Stimulated activated CD4-positive, alpha-beta T cell treated with anti-CD3 and anti-CD28 coated beads, Interleukin-4, amount 100 ng/mL, for 4 hours (primary cell): ENCODE measurements at places on chromosomes 1 and 21.
A peak's percentile ranks its signal among the peaks of the same experiment; 100 is the strongest.

GRCh38 chr1:81873946-81874345 is 73.2 kb downstream of the ADGRL2 start:
- no peak for DNase-seq

- DNase-seq = no peak
Observed at GRCh38 chr1:236389253-236389652, 4.8 kb upstream of the EDARADD start.

DNA sequence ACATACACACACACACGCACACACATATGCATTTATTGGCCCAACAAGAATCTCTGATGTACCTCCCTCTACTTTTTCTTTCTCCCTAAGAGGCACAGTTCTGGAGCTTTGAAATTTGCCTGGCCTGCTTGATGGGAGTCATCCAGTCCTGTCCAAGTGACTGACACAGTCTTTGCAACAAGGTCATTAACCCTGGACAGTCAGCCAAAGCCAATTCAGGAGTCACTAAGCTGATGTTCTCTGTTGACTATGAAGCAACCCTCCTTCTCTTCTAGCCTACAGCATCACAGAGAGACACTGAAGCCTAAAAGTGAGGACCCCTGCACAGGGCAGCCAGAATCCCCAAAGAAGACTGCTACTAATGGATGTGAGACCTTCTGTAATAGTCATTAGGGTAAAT is 123.1 kb downstream of the HHIPL2 start:
- DNase-seq = no peak

DNA sequence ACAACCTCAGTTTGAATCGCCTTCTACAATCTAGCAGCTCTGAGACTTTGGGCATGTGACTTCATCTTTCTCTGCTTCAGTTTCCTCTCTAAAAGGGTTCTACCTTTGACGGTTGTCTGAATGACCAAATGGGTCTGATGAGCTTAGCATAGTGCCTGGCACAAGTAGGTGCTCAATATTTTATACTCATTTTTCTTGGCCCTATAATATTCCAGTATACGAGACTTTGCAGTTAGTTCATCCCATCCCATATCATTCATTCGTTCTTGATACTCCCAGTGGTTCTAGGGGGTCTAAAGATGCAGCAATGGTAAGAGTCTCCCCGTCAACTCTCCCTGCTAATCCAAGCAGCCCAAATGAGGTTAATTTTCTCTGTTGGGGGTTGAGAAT is 67.6 kb downstream of the ALPL start:
- no peak for DNase-seq

GRCh38 chr1:17488995-17489767 is 49.7 kb upstream of the RCC2 start:
- DNase-seq = no peak

DNA sequence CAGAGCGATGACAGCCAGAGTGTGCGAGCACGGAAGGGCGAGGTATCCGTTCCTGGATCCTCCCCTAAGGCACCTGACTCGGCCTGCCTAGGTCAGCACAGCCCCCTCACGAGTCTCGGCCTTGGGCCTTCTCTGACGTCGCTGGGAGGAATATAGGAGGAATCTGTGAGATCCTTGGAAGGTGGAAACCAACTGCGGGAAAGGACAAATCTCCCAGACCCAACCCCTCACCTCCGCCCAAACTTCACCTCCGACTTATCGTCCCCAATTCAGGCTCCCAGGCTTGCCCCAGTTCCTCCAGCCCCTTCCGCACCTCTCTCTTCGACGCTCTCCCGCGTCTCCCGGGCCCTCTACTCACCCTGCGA is 494 bp downstream of the APH1A start:
- peak; percentile 10 for DNase-seq

DNA sequence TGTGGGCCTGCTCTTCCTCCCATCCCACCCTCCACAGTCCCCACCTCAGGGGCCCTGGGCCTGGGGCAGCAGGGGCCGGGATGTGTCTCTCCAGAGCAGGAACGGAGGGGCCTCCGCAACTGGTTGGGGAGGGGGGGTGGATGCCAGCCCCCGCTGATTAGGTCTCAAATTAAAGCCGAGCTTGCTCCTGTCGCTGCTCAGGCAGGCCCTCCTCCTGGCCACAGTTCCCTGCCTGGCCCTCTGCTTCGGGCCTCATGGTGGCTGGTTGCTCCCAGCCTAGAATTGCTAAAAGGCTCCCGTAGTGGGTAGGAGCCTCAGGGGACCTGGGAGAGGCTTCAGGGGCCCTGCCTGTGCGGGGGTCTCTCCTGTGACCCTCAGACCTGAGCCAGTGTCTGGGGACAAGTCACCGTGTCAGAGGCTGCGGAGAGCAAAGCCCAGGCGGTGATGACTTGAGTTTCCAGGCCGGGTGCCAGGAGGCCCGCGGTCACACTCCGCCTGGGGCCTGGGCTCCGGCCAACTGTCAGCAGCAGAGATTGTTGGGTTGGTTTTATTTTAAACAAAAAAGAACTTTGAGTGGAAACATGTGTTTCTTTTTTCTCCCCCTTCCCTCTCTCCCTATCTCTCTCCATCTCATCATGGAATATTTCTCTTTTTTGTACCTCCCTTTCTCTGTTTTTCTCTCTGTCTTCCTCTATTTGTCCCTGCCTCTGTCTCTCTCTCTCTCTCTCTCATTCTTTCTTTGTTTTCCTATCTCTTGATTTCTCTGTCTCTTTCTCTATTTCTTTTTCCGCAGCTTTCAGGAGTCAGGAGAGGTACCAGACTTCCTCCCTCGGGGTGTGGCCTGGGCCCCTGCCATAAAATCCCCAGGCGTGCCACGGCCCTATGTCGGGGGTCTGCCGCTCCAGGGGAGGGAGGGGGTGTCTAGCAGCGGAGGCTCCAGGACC is 20.0 kb upstream of the EPHA2 start:
- no peak for DNase-seq

DNA sequence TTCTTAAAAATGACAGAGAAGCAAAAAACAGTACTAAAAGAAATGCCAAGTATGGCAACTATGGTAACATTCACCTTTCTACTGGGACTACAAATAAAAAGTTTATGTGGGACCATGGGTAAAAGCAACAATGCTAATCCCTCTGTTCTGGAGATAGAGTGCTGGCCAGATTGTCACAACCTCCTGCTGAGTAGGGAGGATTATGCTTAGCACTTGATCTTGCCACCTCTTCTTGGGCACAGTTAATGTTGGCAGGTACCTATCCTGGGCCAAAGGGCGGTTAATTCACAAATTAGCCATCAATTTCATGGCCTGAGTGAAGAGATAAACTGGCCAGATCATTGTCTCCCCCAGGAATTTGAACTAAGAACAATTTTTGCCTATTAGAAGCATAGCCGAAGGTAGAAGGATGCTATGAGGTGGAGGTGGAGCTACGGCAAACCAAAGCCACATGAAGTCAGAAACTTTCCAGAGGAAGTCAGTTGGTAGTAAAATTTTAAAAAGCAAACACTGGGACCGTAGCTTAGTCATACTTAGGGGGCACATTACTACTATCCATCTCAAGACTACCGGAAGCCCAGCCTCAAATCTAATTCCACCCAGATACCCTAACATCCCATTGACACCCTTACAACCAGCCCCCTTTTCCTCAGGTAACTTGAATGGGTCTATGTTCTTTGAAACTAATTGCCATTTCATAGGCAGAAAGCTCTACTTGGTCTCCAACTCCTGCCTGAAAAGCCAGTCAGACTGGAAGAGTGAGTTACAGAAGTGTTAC is 2.7 kb downstream of the SCYL3 start:
- peak; percentile 51 for DNase-seq

DNA sequence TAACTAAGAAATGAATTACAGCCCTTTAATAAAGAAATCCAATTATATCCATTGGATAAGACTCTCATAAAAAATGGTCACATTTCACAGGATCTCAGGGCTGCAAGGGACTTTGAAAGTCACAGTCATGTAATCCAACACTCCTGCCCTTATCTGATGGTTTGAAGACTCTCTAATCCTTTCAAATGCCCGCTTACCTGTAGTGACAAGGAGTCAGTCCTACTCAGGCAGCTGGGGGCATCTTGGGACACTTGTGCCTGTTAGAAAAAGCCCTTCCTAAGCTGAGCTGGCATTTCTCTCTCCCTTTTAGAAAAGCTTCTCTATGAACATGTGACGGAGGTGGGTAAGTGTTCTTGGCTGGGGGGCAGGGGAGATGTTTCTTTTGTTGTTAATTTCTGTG is 11.0 kb upstream of the ZNF691 start:
- DNase-seq = no peak

DNA sequence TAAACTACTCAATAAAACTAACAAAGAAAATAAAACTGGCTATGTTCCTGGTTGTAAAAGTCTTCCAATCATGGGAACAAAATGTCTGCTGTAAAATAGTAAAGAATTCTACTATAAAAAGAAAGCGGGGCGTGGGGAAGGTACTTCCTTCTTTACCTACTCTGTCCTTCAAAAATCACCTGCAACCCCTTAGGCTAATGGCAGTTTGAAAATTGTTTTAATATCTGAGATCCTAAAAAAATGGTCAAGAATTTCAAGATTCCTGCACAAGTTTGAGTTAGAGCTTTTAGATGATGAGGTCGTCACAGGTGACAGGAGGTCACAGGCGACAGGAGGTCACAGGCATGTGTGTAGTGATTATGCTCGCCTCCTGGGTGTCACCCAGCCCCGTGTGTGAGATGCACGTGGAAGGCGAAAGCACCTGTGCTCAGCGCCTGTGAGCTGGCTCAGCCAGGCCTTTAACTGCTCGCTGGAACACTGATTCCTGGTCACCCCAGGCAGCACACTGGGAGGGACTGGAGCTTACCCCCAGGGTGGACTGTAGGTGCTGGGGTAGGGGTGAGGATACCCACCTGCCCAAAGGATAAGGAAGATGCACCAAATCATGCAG is 18.6 kb upstream of the TMPRSS2 start:
- no peak for DNase-seq

- no peak for DNase-seq
Observed at GRCh38 chr1:43286115-43286514, 734 bp upstream of the C1orf210 start.

- DNase-seq = no peak
Observed at GRCh38 chr1:43935711-43936427, 2.3 kb downstream of the ARTN start.
